ENCODE measurements at places on chromosomes 7 and 10.

DNA sequence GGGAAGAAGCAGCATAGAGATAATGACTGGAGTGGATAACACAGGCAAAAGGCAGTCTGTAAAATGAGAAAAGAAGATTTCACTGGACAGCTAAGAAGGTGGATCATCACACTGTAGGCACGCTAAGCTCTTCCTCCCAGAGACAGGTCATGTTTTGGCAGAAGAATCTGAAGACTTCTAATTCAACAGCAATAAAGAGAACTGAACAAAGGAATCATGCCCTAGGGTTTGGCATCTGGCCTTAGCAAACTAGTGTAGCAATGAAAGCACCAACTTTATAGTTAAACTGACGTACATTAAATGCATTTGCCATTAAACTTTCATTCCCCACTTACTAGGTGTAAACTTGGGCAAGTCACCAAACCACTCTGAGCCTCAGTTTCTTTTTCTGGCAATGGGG is 84.4 kb upstream of the SEM1 start:
- DNase-seq = no peak

DNA sequence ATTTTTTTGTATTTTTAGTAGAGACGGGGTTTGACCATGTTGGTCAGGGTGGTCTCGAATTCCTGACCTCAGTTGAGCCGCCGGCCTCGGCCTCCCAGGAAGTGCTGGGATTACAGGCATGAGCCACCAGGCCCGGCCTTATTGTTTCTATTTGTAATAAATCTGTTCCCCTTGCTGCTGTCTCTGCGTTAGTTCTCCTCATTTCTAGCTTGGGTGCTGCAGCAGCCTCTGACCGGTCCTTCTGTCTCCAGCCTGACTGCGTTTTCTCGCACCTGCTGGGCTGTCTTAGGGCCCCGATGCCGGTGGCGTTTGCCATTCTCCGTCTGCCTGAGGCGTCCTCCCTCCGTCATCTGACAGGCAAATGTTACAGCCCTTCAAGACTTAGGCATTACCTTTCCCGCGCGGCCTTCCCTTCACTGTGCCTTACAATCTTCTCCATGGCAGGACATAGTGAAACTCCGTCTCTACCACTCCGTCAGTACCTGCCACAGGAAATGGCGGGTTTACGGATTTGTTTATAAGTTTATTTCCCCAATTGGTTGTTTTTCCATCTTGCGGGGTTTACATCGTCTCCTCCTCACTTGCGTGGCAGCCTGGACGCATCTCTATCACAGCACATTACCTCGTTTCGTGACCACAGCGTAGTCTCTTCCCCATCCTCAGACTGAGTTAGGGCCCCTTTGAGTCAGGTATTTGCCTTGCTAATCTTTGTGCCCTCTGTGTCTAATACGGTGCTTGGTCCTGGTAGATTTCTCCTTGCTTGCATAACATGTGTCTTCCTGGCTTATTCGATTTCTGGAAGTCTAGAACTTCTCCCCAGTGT is 2.3 kb upstream of the GIMAP8 start:
- no peak for DNase-seq

- no peak for DNase-seq
Observed at GRCh38 chr7:77315182-77315591, 101.0 kb downstream of the GSAP start.

DNA sequence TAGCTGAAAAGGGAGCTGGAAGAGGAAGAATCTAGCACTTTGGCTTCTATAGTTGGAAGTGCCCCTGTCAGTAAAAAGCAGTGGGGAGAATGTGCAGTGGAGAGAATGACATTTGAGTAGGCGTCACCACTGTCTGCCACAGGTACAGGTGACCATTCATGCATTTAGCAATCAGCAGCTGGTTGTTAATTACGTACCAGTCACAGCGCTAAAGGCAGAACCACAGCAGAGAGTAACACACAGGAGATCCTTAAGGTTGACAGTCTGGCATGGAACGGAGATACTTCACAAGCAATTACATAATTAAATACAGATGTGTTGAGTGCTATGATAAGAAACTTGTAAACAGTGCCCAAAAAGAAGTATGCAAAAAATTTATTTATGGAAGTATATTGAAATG is 24.8 kb downstream of the C10orf67 start:
- no peak for DNase-seq

DNA sequence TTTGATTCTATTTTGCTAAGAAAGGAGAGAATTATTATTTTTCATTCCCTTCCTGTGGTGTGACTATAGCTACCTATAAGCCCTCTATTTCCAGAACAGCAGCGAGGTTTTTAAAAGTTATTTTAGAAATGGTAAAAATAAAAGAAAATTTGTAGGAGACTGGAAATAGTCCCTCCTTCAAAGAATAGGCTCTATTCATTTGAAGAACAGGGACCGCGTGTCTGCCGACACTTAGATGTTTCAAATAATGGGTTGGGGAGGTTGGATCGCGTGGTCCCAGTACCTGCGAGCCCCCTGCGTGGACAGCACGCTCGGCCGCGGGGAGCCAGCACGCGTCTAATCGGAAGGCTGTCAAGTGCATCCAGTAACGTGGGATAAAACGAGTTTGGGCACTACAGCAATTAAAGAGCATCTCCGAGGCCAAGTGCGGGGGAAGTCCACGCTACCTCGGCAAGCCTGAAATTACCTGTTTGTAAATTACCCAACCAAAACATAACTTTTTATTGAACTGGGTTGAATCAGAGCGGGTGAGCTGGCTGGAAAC is 1.0 kb downstream of the CACNA2D1 start:
- DNase-seq = no peak

DNA sequence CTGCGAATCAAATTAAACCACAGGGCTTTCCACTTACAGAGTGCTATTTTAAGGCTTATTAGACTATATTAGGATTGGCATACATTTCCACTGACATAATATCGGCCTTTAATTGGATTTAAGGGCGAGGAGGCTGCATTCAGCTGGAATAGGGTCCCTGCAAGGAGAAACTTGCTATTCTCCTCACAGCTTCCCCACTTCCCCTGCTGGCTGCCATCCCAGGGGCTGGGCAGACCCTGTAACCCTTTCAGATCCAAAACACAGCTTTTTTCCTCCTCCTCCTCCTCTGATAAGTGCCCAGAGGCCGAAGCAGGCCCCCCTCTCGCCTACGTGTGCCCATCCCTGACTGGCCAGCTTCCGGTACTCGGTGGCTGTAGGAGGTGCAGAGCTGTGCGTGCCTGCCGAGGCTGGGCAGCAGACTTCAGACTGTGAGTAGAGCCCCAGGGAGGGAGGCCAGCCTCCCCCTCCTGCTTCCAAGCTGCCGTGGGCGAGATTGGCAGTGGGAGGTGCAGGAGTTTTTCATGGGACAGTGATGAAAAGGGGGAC is 224.2 kb downstream of the PLXNA4 start:
- DNase-seq = no peak

GRCh38 chr10:69955211-69955805 is 97.3 kb upstream of the MACROH2A2 start:
- DNase-seq = no peak

- DNase-seq = no peak
Observed at GRCh38 chr7:45649560-45650346, 75.6 kb downstream of the ADCY1 start.

DNA sequence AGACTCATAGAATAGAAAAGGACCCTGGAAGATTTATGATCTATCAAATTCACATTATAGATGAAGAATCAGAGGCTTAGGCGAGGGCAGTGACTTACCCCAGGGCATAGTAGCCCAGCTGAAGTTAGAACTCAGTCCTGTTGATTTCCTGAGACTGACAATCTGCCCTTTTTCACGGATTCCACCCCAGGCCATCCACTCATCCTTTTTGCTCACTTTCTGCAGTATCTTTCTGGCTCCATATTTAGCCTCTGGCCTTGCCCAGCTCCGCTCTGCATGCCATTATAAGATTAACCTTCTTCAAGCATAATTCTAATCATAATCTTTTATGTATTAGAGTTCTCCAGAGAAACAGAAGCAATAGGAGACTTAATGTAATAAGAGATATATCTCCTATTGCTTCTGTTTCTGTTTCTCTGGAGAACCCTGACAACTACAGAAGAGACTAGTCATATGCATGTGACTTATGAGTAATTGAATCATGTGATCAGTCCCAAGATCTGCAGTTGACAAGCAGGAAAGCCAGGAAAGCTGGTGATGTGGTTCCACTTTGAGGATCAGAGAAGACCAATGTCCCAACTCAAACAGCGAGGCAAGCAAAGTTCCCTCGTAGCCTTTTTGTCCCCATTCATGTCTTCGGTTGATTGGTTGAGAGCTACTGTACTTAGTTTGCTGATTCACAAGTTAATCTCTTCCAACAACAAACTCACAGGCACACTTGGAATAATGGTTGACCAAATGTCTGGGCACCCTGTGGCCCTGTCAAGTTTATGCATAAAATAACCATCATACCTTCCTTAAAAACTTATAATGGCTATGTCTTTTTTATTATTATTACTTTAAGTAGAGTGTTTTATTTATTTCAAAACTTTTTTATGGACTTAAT is 412.1 kb downstream of the SUGCT start:
- no peak for DNase-seq

GRCh38 chr10:78756604-78757343 is 312.0 kb upstream of the ZMIZ1 start:
- DNase-seq = no peak

- DNase-seq = no peak
Observed at GRCh38 chr7:132825932-132826835, 249.9 kb upstream of the PLXNA4 start.

DNA sequence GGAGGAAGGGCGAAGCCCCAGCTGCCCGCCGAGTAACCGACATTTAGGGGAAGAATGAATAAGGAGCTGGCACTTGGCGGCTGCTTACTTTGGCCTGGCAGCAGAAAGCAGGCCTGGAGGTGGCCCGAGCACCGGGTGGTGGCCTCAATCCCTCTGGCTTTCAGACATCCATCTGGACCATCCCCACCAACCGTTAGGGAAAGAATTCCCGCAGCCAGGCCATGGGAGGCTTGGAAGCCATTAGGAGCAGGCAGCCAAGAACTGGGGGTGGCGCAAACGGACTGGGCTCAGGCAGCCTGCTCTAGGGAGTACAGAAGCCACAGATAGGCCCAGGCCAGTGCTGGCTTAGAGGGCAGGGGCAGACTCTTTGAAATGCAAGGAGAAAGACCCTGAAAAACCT is 132.7 kb downstream of the NEURL1 start:
- no peak for DNase-seq

DNA sequence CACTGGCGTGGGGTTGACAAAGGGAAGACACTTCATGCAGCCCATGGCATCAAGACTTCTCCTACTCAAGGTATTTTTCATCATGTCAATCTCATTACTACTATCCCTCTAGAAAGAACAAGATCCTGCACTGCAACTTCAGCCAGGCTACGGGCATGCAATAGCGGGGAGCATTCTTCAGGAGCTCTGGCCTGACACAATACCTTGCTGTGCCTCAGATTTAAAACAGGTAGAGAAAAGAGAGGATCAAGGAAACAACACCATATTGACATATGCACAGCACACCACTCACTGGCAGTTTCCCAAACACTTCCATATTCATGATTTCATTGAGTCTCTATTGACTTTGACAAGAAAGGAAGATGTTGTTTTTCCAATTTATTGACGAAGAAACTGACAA is 51.5 kb downstream of the DOCK4 start:
- DNase-seq = no peak

GRCh38 chr7:50851891-50852290 is 69.2 kb upstream of the GRB10 start:
- DNase-seq = no peak

GRCh38 chr10:78937800-78938694 is 130.7 kb upstream of the ZMIZ1 start:
- DNase-seq = no peak

- no peak for DNase-seq
Observed at GRCh38 chr10:108490944-108491343, 1326.4 kb upstream of the SORCS1 start.

GRCh38 chr10:35924759-35925158 is 282.7 kb upstream of the FZD8 start:
- DNase-seq = no peak

GRCh38 chr7:102044984-102045673 is 227.7 kb downstream of the CUX1 start:
- no peak for DNase-seq

DNA sequence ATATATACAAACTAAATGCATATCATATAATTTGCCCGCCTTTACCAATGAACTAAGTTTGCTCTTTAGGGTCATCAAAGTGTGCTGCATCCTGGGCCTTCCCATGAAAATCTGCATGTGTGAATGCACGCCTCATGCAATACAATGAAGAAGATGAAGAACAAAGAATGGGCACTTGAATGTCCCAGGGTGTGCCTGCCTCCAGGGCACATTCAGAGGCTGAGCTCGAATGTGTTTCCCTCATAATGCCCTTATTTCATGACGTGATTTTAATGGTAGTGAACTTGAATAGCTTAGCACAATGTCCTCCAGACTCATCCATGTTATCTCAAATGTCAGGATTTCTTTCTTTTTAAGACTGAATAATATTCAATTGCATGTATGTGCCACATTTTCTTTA is 824.9 kb downstream of the TNS3 start:
- DNase-seq = no peak

DNA sequence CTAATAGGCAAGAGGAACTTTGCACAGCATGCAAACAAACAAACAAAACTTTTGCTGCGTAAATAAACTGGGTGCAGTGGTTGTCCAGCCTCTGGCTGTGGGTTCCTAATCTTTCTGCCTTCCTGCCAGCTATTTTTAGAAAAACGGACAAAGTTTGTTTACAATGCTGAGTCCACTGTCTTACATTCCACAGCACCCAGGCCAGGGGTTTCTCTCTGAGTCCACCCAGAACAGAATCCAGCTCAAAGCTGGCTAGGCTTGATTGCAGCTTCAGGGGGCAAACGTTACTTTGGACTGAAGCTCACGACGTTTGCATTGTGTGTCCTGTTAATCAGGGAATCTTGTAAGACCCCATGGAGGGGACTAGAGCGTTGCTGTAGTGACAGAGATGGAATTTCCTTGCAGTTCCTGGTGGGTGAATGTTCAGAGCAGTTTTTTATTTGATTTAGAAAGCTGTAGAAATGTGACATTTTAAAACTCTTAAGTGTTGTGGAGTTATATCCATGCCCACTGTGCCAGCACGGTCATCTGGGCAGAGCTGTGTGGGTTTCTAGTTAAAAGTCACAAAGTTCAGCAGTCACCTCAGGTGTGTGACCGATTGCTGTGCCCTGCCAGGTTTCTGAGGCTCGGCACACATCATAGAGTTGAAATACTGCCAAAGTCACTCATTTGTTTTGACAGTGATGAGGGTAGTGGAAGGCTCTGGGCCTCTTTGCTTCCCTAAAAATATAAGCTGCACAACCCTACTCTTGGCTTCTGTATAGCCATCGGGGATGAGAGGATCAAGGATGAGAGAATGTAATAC is 247.0 kb downstream of the STK31 start:
- no peak for DNase-seq

GRCh38 chr10:78968300-78968942 is 100.3 kb upstream of the ZMIZ1 start:
- DNase-seq = no peak

- no peak for DNase-seq
Observed at GRCh38 chr10:100510533-100511308, 8.9 kb downstream of the SEC31B start.
